ENCODE measurements at places on chromosomes 16 and 17.

DNA sequence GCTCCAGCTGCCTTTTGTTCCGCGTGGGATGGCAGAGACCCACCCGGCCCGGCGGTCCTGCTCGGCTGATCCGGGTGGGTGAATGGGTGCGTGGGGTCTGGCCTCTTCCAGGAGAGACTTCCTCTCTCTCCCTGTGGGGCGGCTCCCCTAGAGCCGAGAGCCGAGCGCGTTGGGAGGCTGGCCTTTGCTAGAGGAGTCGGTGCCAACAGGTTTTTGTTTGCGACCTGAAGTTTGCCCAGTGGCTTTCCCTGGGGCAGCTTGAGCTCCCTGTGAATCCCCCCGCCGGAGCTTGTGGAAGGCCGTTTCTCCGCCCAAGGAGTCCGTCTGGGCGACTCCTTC, 970 bp downstream of the EPN2 start:
- peaks cover 5% of the 10 kb centered on the region for H3K4me1 ChIP-seq
- peak overlapping the region; percentile 96 for H3K4me3 ChIP-seq
- no peaks in the 10 kb centered on the region for H3K36me3 ChIP-seq
- H3K27ac ChIP-seq = no peak overlapping the region

DNA sequence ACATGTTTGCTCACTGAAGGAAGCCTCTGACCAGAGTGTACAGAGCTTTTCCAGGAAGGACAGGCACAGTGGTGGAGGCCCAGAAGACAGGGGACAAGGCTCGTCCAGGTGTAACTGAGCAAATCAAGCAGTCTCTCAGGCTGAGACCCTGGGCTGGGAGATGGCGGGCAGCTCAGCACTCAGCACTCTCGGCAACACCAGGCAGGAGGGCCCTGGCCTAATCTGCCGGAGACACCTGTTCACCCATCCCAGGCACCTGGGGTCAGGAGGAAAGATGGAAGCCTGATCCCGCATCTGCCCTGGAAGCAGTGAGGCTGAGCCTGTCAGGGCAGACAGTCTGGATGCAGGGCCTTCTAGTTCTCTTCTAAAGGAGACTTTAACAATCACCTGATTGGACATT, 4.8 kb downstream of the RASL10B start:
- H3K36me3 ChIP-seq = no peaks in the 10 kb centered on the region
- no peak overlapping the region for H3K4me3 ChIP-seq
- H3K27me3 ChIP-seq = peaks cover 66% of the 10 kb centered on the region
- H3K27ac ChIP-seq = no peak overlapping the region

- no peak for DNase-seq
- H3K4me3 ChIP-seq = no peak overlapping the region
- peaks cover 60% of the 10 kb centered on the region for H3K27me3 ChIP-seq
- no peaks in the 10 kb centered on the region for H3K4me1 ChIP-seq
Measured at GRCh38 chr16:54437921-54438320, 151.3 kb upstream of the IRX3 start.

DNA sequence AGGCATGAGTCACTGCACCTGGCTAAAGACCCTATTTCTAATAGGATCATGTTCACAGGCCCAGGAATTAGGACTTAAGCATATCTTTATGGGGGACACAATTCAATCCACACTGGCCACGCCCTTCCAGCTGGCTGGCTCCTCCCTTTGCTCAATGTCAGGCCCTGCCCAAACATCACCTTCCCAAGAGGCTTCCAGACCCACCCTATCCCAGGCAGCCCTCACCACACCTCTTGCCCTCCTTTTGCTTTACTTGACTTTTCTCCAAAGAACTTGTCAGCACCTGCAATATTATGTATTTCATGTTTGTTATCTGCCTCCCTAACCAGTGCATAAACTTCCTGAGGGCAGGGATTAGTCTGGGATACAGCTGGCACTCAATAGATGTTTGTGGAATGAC, 109.6 kb upstream of the CDH5 start:
- DNase-seq = no peak
- H3K27me3 ChIP-seq = peaks cover 13% of the 10 kb centered on the region
- H3K4me1 ChIP-seq = no peaks in the 10 kb centered on the region
- no peaks in the 10 kb centered on the region for H3K36me3 ChIP-seq

GRCh38 chr17:67435122-67435521, 58.0 kb downstream of the PITPNC1 start:
- DNase-seq = peak; percentile 33
- no peak overlapping the region for H3K27ac ChIP-seq
- H3K4me1 ChIP-seq = peaks cover 3% of the 10 kb centered on the region
- H3K4me3 ChIP-seq = no peak overlapping the region

GRCh38 chr17:17079761-17080160, 37.5 kb downstream of the MPRIP start:
- H3K4me3 ChIP-seq = no peak overlapping the region
- no peaks in the 10 kb centered on the region for H3K27me3 ChIP-seq
- no peak for DNase-seq

- H3K36me3 ChIP-seq = peaks cover 20% of the 10 kb centered on the region
- peaks cover 25% of the 10 kb centered on the region for H3K4me1 ChIP-seq
- no peak for DNase-seq
- H3K27me3 ChIP-seq = no peaks in the 10 kb centered on the region
- H3K27ac ChIP-seq = no peak overlapping the region
Measured at GRCh38 chr16:67482233-67482924, 968 bp downstream of the AGRP start.

DNA sequence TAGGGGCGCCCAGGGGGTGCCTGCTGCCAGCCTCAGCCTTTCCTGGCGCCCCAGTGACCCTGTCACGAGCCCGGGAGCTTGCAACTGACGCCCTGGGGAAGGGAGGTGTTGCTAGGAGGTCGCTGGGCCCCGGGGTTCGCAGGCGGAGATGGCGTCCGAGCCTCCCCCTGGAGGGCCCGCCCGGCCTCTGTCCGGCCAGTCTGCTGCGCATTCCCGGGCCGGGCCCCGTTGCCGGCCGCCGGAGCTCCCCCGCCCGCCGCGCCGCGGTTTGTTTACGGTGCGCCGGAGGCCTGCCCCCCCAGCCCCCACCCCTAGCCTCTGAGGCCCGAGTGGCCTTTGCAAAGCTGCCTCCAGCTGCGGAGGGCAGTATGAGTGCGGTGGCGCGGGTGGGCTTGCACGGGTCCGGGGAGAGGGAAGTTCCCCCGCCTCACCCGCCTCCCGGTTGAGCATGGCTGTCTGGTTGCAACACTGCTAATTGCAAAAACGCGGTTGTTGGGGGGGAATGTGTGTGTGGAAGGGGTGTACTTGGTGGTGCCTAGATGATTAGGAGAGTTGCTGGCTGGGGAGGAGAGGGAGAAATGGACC, 514 bp downstream of the THRA start:
- H3K4me1 ChIP-seq = peaks cover 32% of the 10 kb centered on the region
- H3K27me3 ChIP-seq = no peaks in the 10 kb centered on the region
- H3K27ac ChIP-seq = no peak overlapping the region
- peak overlapping the region; percentile 84 for H3K4me3 ChIP-seq

- H3K4me1 ChIP-seq = peaks cover 3% of the 10 kb centered on the region
- DNase-seq = no peak
- no peaks in the 10 kb centered on the region for H3K36me3 ChIP-seq
- H3K27ac ChIP-seq = no peak overlapping the region
- H3K27me3 ChIP-seq = no peaks in the 10 kb centered on the region
Measured at GRCh38 chr17:46125831-46126230, 67.4 kb downstream of the KANSL1 start.

GRCh38 chr17:28372203-28372944, 880 bp downstream of the SARM1 start:
- no peaks in the 10 kb centered on the region for H3K27me3 ChIP-seq
- no peaks in the 10 kb centered on the region for H3K36me3 ChIP-seq
- H3K4me3 ChIP-seq = peak overlapping the region; percentile 81
- peaks cover 21% of the 10 kb centered on the region for H3K4me1 ChIP-seq
- peak; percentile 26 for DNase-seq
- no peak overlapping the region for H3K27ac ChIP-seq
